NCI-H345 (cell line): ENCODE measurements at places on chromosomes 3 and 15.

DNA sequence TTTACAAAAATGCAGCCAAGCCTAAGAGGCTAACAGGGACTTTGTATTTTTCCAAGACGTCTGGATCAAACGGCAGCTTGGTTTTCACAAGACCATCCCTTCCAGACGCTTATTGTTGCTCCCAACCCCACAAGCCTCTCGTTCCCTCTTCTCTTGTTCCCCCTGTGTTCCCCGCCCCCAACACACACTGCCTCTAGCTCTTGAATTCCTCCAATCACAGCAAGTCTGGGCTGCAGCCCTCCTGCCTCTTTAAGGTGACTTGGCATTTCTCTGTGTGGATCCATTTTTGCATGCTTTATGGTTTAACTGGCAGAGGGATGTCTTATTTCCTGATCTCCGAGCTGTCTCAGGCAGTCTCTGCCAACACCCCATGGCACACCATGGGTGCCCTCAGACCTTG is 182.2 kb downstream of the ABHD5 start:
- no peak for DNase-seq

- no peak for DNase-seq
Observed at GRCh38 chr15:61070111-61070901, 158.8 kb downstream of the RORA start.

- DNase-seq: peak; percentile 83
Observed at GRCh38 chr3:157999246-157999645, 107.0 kb downstream of the SHOX2 start.

GRCh38 chr3:59695860-59696259 is 646.0 kb upstream of the CFAP20DC start:
- DNase-seq: peak; percentile 21

GRCh38 chr3:118272991-118273390 is 761.7 kb downstream of the IGSF11 start:
- DNase-seq: no peak

- no peak for DNase-seq
Observed at GRCh38 chr3:43153216-43154083, 47.6 kb upstream of the POMGNT2 start.

GRCh38 chr3:132573797-132574211 is 23.3 kb upstream of the ACKR4 start:
- no peak for DNase-seq

DNA sequence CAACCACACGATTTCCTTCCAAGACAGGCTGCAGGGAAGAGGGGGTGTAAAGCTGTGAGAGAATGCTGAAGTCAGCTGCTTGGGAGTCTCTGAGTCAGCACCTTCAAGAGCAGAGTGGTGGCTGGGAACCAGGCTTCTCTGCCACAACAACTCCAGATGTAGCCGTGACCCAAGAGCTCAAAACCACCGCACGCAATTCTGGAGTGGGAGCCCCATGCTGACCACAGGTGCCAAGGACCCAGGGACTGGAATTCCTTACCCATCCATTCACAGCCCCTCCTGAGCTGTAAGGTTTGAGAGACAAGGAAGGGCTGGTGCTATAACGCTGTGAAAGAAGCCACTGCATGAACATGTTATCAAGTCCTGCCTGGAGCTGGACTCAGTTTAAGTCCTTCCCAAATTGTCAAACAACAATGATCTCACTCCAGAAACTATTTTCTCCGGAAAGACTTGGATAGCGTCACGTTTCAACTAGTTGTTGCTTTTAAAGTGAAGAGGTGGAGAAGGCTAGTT is 61.4 kb downstream of the UMPS start:
- no peak for DNase-seq

DNA sequence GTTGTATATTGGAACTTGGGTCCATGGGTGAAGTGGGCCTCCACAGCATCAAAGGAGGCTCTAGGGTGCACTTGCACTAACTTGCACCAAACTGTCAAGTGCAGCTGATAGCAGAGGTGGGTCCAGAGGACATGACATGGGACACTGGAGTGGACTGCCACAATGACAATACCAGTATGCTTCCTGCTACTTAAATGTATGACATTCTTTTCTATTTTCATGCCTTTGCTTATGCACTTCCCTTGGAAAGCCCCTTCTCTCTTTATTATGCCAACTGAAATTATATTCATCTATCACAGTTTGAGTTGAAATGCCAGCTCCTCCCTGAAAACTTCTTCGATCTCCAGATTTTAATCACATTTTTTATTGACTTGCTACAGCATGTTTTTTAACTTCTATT is 101.8 kb downstream of the CFAP20DC start:
- DNase-seq: no peak

DNA sequence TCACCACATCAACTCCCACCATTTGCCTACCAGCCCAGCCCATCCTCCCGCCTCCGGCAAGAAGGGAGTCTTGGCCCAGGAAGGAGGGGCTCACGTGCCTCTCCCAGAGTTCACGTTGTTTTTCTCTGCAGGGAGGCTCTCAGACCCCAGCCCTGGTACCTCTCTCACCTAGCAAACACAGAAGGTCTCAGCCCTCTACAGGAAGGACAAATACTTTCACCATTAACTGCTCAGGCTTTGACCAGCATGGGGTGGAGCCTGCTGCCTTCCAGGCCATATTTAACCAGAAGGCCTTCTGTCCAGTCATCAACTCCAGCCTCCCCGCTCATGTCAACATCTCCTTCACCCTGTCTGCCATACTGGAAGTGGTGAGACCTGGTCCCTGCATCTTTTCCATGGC is 19.0 kb upstream of the HTR3E start:
- DNase-seq: no peak

DNA sequence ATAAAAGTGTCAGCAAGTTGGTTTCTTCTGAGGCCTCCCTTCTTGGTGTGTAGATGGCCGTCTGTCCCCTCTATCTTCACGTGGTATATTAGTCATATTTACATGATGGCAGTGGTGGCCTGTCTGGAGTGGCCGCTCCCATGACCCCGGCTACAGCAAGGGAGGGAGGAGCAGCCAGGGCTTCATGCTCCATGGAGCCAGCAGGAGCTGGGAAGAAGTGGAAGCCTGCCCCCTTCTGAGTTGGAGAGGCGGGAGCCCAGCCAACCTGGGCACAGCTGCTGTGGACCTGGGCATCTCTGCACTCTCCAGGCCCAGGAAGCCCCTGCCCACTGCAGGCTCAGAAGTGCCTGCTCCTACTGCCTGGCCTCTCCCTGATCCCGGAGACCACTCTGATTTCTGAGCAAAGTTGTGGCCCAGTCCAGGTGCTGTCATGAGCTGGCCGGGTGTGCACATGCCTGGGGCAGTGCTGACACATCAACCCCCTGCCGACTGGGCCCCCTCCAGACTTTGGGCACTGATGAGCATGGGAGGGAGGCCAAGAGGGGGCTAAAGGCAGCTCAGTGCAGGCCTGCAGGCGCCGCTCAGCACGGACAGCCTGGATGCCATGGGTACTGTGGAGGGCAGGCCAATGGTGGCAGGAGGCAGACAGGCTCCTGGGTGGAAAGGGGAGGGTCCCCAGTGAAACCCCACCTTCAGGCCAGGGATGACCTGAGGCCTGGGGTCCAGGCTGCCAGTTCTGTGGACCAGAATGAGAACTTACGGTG is 84.8 kb downstream of the SERPINI1 start:
- DNase-seq: no peak

GRCh38 chr15:100111125-100112060 is 230.4 kb downstream of the ADAMTS17 start:
- DNase-seq: no peak

DNA sequence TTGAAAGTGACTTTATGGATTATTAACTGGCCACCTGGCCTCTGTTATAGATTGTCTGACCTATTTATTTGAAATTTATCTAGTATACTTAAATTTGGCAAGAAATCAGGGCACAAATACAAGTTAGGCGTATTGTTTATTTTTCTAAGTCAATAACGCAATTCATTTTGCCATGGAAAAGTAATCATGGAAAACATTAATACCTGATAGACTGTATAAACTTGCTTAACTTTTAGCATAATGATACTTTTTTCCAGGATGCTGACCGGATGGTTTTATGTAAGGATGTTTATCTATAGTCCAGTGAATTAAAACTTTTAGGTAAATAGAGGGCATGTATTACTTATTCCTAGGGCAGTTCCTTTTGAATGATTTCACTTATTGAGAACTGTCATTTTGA is 20.2 kb downstream of the FNDC3B start:
- no peak for DNase-seq

- no peak for DNase-seq
Observed at GRCh38 chr3:76365275-76365674, 579.9 kb upstream of the ZNF717 start.

DNA sequence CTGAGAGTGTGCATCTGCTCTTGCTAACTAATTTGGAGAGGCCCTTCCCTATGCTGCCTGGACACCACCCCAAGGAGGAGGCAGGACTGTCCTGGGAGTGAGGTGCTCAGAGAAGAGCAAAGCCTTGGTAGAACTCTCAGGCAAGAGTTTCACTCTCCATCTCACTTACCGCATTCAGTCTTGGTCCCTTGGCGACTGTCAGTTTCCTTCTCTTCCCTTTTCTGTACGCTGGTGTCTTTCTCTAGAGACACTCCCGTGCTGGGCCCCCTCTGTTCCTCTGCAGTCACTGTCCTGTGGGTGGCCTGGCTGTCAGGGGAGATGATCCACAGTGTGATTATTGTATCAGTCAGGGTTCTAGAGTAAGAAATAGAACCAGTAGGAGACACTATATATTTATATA is 44.0 kb downstream of the IDH2 start:
- no peak for DNase-seq

DNA sequence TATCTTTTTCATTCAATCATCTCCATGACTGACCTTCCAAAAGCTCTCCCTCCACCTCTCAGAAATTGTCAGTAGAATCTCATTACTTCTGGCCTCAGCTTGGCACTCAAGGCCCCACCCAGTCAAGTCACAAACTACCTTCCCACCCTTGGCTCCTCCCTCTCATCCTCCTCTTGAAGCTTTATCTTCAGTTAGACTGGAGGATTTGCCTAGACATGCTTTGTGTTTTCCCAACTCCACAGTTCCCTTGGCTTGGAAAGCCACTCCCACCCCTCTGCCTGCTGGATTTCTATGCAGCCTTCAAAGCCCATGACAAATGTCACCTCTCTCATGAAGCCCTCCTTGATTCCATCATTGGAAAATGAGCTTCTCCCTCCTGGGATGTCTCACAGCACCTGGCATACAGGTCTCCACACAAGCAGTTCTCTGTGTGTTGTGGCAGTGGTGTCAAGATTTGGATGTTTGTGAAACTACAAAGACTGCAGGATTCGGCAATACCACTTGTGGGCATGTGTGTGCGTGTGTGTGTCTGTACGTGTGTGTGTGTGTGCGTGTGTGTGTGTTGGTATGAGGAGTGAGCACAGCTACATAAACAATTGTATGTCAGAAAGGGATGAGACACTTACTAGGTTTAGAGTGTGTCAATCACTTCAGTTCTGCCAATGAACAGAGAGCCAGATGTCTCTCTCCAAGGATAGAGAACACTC is 45.3 kb upstream of the VPS8 start:
- peak; percentile 68 for DNase-seq

GRCh38 chr3:190990898-190991297 is 128.4 kb upstream of the GMNC start:
- DNase-seq: no peak

GRCh38 chr3:17301271-17301670 is 416.5 kb downstream of the PLCL2 start:
- no peak for DNase-seq

DNA sequence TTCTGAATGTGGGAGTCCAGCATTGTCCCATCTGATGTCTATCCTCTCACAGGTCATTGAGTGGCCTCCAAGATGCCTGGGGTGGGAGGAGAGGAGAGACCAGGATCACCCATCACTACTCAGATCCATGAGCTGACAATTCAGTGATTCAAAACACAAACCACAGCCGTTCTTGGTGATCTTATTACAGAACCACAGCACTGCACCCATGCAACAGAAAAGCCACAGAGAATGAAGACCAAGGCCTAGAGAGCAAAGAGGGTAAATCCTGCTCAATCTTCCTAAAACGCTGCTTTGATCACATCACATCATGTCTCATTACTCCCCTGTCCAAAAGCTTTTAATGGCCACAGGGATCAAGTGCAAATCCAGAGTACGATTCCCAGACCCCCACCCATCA is 23.5 kb downstream of the ANP32A start:
- DNase-seq: no peak

DNA sequence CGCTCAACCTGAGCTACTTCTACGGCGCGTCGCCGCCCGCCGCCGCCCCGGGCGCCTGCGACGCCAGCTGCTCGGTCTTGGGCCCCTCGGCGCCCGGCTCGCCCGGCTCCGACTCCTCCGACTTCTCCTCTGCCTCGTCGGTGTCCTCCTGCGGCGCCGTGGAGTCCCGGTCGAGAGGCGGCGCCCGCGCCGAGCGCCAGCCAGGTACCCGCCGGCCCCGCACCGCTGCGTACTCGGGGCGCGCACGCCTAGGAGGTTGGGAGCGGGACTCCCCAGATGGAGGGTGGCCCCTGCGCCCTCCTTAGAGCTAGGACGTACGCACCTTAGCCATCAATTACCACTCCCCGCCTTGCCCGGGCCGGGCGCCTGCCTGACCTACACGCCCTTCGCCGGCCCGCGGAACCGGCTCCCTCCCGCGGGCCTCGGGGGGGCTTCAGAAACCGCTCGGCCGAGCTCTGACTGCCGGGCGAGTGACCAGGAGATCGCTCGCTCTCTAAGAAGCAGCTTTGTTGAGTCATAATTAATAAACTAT is 466 bp downstream of the NFKBIZ start:
- peak; percentile 33 for DNase-seq

DNA sequence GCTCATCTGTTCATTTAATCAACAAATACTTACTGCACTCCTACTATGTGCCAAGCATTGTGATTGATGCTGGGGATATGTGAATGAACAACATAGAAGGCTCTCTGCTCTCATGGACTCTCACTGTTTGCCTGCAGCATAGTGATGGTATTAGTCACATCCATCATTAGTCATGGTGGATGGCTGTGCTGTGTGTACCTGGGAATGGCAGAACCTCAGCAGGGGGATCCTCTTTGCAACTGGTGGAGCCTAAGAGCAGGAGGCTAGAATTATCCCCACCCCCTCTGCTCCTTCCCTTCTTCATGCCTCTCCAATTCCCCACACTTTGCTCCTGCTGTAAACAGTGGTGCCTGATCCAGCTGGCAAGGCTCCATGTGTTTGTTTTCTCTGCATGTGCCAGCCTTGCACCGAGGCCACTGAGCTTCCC is 20.5 kb downstream of the BOC start:
- DNase-seq: peak; percentile 83

GRCh38 chr3:70805061-70805889 is 492.8 kb upstream of the MDFIC2 start:
- DNase-seq: no peak

DNA sequence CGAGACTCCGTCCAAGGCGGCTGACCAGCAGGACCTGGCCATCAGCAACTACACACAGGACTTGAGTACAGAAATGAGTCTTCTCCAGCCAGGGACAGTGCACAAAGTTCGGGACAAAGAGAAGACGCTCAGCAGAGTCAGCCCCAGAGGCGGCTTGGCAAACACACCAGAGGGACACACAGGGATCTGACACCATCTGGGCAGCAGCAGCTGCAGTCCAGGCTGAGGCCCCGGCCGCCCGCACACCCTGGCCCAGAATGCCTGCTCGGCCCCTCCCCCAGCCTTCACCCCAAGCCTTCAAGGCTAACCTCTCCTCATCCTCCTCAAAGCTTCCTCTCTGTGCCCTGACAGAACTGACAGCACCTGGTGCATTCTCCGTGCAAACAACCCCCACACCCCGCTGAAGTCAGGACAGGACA is 61.1 kb downstream of the XXYLT1 start:
- DNase-seq: no peak
